ENCODE measurements at places on chromosomes 5 and 9.

- no peak for DNase-seq
Observed at GRCh38 chr5:157222506-157223230, 42.0 kb downstream of the ITK start.

GRCh38 chr5:102999191-102999590 is 120.7 kb downstream of the GIN1 start:
- no peak for DNase-seq

DNA sequence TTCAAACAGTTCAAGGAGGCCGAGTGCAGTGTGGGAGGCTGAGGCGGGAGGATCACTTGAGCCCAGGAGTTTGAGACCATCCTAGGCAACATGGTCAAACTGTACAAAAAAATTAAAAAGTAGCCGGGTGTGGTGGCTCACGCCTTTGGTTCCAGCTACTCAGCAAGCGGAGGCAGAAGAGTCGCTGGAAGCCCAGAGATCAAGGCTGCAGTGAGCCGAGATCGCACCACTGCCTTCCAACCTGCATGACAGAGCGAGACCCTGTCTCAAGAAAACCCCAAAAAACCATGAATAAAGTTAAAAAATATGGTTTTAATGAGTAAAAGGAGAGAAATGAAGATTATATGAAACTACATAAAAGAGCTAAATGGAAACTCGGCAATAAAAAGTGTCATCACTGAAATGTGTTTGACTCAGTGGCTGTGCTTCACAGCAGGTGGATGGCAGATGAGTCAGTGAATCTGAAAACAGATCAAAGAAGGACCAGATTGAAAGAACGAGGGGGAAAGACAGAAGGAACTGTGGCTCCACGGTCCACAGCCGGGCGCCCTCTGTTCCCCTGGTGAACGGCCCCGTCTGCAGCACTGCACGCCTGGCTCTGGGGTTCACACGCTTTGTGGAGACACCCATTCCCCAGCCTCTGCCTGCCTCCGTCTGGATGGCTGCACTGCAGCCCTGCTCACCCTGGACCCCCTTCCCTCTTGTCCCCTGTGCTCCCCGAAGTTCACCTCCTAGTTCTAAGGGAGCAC is 25.1 kb downstream of the EXD3 start:
- no peak for DNase-seq

DNA sequence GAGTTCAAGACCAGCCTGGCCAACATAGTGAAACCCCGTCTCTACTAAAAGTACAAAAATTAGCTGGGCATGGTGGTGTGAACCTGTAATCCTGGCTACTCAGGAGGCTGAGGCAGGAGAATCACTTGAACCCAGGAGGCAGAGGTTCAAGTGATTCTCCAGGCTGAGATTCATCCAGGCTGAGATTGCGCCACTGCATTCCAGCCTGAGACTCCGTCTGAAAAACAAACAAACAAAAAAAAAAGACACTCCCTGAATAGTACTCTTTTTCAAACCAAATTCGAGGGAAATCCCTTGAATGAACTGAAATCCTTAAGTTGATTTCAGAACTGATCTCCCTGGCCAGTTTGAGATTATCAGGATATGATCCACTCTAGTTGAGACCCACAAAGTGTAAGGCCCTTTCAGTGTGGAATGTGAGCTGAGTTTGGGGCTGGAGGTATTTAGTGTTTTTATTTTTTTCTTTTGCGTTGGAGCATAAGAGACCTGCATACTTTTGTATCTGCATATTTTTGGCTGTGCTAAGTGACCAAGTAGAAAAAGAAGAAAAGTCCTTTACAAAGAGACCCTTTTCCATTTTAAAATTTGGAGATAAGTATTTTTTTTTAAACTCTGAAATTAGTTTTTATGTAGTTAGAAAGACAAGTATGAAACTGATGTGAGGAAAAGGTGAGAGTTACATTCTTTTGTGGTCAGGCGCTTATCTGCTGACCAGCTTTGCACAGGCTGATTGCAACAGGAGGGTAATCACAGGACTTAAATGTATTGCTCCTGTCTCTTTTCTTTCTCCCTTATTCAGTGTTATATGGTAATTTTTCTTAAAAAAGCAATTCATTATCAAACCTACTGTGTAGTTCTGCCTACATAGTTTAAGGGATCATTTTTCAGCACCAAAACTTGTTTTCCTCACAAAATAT is 42.9 kb downstream of the TMEFF1 start:
- no peak for DNase-seq
